ENCODE measurements at places on chromosomes 4 and X.

GRCh38 chr4:109877400-109877799 lies 29.5 kb downstream of the LRIT3 start:
- no peaks in the 10 kb centered on the region for H3K27me3 ChIP-seq
- H3K36me3 ChIP-seq, result no peaks in the 10 kb centered on the region
- no peak for DNase-seq
- no peak overlapping the region for H3K4me3 ChIP-seq
- no peaks in the 10 kb centered on the region for H3K4me1 ChIP-seq
- no peak overlapping the region for H3K27ac ChIP-seq

- H3K27ac ChIP-seq, result no peak overlapping the region
- H3K4me3 ChIP-seq, result no peak overlapping the region
- no peaks in the 10 kb centered on the region for H3K27me3 ChIP-seq
- H3K36me3 ChIP-seq, result no peaks in the 10 kb centered on the region
- DNase-seq, result no peak
These were observed 162.0 kb upstream of the GATB start for GRCh38 chr4:151922811-151923210.

DNA sequence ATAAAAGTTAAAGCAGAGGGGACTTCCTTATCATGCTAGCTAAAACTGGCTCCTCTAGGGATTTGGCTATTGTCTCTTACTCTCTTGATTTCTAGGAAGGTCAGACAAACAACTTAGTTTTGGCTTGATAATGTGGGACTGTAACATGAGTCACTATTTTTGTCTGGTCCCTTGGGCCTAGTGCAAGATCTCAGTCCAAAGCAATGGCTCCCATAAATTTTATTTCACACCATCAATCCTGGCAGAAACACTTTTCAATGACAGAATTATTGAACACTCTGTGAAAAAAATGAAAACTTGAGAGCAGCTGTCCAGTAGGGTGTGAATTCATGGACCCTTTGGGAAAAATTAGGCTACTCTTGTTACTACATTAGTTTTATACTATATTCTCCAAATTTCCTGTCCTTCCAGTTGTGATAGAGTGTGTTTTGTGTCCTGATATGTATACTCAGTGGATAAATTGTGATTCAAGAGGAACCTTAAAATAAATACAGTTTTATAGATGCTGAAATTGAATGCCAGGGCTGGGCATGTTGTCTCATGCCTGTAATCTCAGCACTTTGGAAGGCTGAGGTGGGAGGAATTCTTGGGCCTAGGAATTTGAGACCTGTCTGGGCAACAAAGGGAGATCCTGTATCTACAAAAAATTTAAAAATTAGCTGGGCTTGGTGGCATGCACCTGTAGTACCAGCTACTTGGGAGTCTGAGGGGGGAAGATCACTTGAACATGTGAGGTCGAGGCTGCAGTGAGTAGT lies 10.8 kb upstream of the SNCA start:
- H3K36me3 ChIP-seq, result no peaks in the 10 kb centered on the region
- no peak overlapping the region for H3K27ac ChIP-seq
- H3K4me1 ChIP-seq, result no peaks in the 10 kb centered on the region
- no peaks in the 10 kb centered on the region for H3K27me3 ChIP-seq
- no peak for DNase-seq

GRCh38 chr4:2254665-2255500 lies 7.0 kb downstream of the MXD4 start:
- H3K27me3 ChIP-seq, result no peaks in the 10 kb centered on the region
- H3K27ac ChIP-seq, result no peak overlapping the region
- no peak for DNase-seq
- H3K36me3 ChIP-seq, result peaks cover 34% of the 10 kb centered on the region

DNA sequence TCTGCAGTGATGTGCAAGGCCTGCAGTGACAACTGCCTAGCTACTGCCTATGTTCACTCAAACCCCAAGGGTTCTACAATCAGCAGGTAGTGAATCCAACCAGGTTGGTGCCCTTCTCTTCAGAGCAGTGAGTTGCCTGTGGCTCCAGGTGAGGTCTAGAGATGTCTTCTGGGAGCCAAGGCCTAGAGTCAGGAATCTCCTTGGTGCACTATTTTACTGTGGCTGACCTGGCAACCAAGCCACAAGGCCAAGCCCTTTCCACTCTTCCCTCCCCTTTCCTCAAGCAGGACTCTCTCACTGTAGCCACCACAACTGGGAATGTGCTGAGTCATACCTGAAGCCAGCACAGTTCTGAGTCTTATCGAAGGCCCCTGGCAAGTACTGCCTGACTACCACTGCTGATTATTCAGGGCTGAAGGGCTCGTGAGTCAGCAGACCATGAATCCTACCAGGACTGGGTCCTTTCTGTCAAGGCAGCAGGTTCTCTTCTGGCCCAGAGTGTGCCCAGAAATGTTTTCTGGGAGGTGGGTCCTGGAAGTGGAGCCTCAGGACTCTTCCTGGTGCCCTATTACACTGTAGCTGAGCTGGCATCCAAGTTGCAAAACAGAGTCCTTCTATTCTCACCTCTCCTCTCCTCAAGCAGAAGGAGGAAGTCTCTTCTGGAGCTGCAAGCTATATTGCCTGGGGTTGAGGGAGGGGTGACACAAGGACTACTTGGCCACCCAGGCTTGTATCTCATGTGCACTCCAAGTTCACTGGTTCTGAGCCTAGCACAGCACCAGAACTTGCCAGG lies 111.6 kb downstream of the BTC start:
- DNase-seq, result peak; percentile 43
- no peak overlapping the region for H3K27ac ChIP-seq
- H3K4me1 ChIP-seq, result no peaks in the 10 kb centered on the region
- no peaks in the 10 kb centered on the region for H3K27me3 ChIP-seq
- no peak overlapping the region for H3K4me3 ChIP-seq

DNA sequence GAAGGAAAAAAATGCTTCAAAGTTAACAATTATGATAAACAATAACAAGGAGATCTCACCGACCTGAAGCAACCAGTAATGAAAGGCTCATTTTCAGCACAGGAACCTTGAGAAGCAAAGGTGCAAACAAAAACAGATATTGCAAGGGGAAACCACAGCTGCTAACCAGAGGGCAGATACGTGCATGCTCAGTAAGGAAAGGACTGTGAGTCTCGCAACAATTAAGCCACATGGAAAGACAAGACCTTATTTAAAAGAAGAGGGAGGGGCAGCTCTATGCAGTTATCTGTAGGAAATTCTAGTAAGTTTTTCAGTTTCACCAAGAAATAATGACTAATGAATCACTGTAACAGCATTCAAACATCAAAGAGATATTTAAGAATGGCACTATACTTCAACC lies 19.3 kb downstream of the LRCH2 start:
- no peak overlapping the region for H3K4me3 ChIP-seq
- DNase-seq, result no peak
- no peaks in the 10 kb centered on the region for H3K4me1 ChIP-seq
- H3K36me3 ChIP-seq, result no peaks in the 10 kb centered on the region
- H3K27me3 ChIP-seq, result no peaks in the 10 kb centered on the region
- no peak overlapping the region for H3K27ac ChIP-seq

DNA sequence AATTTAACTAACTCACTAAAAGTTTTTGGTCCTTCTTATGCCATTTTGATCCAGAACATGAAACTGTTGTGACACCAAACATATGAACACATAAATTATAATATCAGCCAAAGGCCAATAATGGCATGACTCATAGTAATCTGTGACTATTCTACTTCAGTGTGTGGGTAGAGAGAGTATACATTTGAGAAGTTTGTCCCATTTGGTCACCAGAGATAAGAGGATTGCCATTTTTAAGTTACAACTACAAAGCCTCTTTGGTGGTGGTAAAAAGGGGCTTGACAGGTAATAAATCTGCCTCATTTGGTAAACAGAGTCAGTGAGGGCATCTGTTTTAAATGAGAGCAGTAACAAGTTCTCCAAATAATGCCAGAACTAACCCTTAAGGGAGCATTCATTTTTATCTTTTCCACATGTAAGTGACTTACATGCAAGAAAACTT lies 117.9 kb downstream of the TBC1D19 start:
- H3K27ac ChIP-seq, result no peak overlapping the region
- no peaks in the 10 kb centered on the region for H3K4me1 ChIP-seq
- no peak overlapping the region for H3K4me3 ChIP-seq
- H3K36me3 ChIP-seq, result no peaks in the 10 kb centered on the region
